GM23338 (cell line): ENCODE measurements at places on chromosomes 2 and 18.

- H3K27ac ChIP-seq: no peak overlapping the region
- H3K4me3 ChIP-seq: no peak overlapping the region
- no peak for DNase-seq
- H3K27me3 ChIP-seq: no peaks in the 10 kb centered on the region
- no peaks in the 10 kb centered on the region for H3K36me3 ChIP-seq
Measured at GRCh38 chr2:625415-626333, 51.5 kb downstream of the TMEM18 start.

- no peak overlapping the region for H3K4me3 ChIP-seq
- no peaks in the 10 kb centered on the region for H3K4me1 ChIP-seq
- H3K27me3 ChIP-seq: no peaks in the 10 kb centered on the region
- DNase-seq: no peak
- no peak overlapping the region for H3K27ac ChIP-seq
- H3K36me3 ChIP-seq: no peaks in the 10 kb centered on the region
Measured at GRCh38 chr2:158766524-158766923, 28.6 kb upstream of the DAPL1 start.

DNA sequence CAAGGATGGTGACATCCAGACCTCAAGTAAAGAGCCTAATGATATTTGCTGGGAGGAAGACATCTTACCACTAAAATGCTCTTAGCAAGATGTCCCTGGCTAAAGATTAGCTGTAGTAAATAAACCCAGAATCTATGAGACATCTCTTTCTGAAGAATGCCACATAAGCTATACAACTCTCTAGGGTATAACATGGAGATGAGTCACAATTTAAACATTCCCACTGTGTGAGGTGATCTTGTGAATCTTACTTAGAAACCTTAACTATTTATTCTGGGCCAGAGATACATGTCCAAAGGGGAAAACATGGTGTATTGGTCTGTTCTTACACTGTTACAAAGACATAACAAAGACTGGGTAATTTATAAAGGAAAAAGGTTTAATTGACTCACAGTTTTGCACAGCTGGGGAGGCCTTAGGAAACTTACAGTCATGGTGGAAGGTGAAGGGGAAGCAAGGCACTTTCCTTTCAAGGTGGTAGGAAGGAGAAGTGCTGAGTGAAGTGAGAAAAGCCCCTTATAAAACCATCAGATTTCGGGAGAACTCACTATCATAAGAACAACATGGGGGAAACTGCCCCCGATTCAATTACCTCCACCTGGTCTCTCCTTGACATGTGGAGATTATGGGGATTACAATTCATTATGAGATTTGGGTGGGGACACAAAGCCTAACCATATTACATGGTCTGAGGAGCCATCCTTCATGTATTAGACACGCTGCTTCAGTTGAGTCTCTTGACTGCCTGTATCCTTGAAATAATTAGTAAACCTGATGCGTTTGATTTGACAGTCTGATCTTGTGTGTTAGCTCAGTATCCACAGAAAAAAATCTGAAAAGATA lies 17.1 kb downstream of the KRCC1 start:
- no peaks in the 10 kb centered on the region for H3K4me1 ChIP-seq
- no peak for DNase-seq
- no peaks in the 10 kb centered on the region for H3K36me3 ChIP-seq
- 0 out of 2 replicates have a peak overlapping the region, but pooled peaks have one; percentile 9 for H3K27ac ChIP-seq
- H3K4me3 ChIP-seq: no peak overlapping the region

DNA sequence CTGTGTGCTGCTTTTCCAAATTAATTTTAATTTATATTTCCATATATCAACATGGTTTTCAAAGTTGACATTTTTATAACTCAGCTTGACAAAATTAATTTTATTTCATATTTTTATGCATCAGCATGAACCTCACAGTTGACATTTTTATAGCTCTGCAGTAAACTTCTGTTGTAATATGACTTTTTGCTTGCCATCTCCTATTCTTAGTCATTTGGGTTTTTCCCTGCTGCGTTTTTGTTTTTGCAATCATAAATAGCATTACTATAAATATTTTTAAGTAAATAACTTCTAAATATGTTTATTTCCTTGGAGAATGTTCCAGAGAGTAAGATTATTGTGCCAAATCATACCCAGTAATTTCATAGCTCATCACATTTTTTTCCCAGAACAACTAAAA lies 21.0 kb upstream of the L3MBTL4 start:
- DNase-seq: no peak
- H3K36me3 ChIP-seq: no peaks in the 10 kb centered on the region
- H3K27ac ChIP-seq: no peak overlapping the region
- no peak overlapping the region for H3K4me3 ChIP-seq
- no peaks in the 10 kb centered on the region for H3K4me1 ChIP-seq

- H3K36me3 ChIP-seq: no peaks in the 10 kb centered on the region
- no peak overlapping the region for H3K27ac ChIP-seq
Measured at GRCh38 chr2:150919901-150920300, 341.8 kb downstream of the RBM43 start.

- H3K36me3 ChIP-seq: no peaks in the 10 kb centered on the region
- no peak for DNase-seq
- no peaks in the 10 kb centered on the region for H3K27me3 ChIP-seq
- peaks cover 6% of the 10 kb centered on the region; the same call in 1 of the 2 replicates for H3K4me1 ChIP-seq
Measured at GRCh38 chr2:63741884-63742579, 99.7 kb upstream of the UGP2 start.
